ENCODE measurements at places on chromosomes 6 and 20.
A peak's percentile ranks its signal among the peaks of the same experiment; 100 is the strongest.

GRCh38 chr20:43794326-43794725 is 67.5 kb upstream of the GTSF1L start:
- no peak for DNase-seq

GRCh38 chr6:57104336-57104735 is 14.3 kb downstream of the ZNF451 start:
- DNase-seq = no peak

DNA sequence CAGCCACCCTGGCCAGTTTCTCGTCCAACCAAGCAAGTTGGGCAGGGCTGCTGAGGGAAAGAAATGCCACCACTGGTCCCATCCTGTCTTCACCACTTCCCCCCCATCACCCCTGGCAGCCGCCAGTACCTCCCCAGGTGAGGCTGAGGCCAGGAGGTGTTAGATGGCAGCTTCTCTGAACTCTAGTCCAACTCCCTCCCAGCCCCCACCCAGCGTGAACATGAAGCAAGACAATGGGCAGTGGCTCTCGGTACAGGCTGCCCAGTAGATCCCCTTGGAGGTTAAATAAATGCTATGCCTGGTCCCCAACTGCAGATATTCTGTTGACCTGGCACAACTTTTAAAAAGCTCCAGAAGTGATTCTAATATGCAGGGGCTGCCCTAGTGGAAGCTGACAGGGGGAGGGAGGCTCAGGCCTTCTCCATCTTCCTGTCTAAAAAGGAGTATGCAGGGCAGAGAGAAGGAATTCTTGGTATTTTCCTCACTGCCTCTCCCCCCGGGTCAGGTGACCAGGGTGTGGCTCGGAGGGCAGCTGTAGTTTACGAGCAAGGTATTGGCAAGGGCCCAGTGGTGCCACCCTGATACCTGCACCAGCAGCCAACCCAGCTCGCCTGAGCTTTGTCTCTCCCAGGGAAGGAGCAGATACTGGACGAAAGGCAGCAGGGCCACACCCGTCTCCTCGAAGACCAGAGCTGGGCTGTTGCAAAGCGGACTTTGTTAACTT is 25.7 kb downstream of the KCNK5 start:
- no peak for DNase-seq

- no peak for DNase-seq
These were observed 119.4 kb downstream of the RFPL4B start for GRCh38 chr6:112466373-112467151.

- DNase-seq = no peak
These were observed 77.8 kb downstream of the SYCP2L start for GRCh38 chr6:10964684-10965083.

DNA sequence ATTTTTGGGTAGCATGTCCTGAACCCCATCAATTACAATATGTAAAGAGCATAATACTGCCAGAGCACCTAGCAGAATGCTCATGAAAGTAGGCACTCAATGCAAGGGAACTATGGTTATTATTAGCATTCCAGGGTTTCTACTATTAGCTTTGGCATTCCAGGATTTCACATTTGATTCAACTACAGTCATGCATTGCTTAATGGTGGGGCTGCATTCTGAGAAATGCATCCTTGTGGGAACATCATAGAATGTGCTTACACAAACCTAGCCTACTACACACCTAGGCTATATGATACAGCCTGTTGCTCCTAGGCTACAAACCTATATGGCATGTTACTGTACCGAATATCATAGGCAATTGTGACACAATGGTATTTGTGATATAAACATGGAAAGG is 247.8 kb downstream of the CD83 start:
- DNase-seq = no peak

GRCh38 chr20:17620371-17621228 is 50.7 kb downstream of the DSTN start:
- DNase-seq = no peak

GRCh38 chr6:117463762-117464665 is 18.5 kb upstream of the DCBLD1 start:
- no peak for DNase-seq

DNA sequence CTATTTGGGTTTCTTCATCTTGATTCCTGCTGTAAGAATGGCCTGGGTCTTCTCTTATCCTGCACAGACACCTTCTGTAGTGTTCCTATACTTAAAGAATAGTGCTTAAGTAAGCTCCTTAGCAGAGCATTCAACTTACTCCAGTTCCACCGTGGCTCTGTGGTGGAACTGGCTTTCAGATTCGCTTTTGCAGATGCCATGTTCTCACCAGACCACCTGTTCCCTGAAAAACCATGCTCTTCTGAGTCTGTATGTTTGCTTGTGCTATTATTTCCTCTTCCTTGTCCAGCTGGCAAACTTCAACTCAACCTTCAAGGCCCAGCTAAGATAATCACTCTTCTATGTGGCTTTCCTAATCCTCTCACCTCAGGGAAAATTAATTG is 4.9 kb downstream of the ELMO2 start:
- DNase-seq = no peak

GRCh38 chr6:135233686-135234491 is 52.8 kb downstream of the MYB start:
- DNase-seq = no peak

GRCh38 chr6:90599151-90599550 is 12.3 kb upstream of the MAP3K7 start:
- no peak for DNase-seq

DNA sequence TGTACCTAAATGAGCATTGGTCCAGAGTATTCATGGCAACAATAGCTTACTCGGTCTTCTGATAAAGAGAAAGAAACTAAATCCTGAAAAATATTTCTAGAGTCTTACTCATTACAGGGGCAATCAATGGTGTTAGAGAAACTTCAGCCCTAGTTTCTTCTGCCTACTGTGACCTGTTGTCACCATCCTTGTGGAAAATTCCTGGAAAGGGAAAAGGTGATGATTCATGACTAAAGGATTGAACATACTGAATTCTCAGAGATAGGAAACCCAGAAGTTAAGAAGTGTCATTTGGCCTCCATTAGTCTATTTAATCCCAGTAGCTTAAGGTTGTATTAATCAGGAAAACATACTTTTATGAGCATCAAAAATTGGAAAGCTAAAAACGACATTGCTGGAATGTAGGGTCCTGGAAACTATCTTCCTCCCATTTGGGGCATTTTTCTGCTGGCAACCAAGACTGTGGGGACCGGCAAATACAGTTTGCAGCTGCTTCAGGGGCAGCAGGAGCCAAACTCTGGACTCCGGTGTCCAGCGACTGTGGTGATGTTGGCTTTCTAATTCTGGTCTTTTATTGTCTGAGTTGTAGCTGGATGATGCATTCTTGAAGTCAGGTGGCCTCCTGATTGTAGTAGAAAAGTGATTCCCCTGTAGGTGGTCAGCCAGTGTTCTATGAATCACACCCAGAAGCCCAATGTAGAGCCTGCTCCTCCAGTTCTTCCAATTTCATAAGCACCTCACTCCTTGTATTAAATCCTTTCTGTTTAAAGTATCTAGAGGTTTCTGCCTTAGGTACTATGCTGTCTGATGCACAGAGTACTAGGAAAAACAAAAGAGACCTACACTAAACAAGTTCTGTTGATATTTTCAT is 67.6 kb downstream of the LCA5 start:
- no peak for DNase-seq

DNA sequence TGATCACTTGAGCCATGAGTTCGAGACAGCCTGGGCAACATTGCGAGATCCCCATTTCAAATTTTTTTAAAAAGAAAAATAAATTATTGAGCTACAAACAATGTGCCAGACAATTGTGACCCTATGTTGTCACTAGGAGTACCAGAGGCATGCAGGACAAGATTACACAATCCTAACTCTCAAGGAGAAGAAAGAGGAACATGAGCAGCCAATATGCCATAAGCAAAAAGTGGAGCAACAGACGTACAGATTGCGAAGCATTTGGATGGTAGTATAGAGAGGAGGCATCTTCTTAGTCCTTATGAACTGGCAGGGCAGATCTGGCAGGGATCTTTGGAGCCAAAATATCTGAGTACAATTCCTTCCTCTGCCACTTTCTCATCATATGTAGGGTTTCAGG is 156.4 kb downstream of the OR2B2 start:
- no peak for DNase-seq

DNA sequence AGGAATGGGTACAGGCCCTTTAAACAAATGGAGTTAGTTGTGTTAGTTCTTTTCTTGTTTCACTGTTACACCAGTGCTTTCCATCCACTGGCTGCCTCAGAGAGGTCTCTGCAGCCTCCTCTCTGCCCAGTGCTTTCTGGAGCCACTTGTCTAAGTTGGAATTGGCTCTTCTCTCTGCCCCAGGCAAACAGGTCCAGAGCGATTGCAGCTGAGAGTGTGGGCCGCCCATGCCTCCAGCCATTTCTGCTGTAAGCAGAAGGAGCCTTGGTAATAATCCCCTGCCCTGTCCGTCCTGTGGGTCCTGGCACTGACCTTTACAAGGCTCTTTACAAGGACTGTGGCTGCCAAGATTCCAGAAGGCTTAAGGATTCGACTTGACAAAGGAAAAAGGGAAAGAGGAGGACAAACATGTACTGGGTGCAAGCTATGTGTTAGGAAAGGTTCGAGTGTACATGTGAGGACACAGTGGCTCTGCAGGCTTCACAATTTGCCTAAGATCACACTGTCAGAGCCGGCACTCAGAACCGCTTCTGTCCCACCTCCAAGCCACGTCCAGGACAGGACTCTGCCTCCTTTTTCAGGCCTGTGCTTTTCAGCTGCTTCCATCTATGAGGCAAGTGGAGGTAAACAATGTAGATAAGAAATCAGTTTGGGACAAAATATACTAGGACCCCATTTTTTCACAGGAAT is 88.5 kb downstream of the POPDC3 start:
- no peak for DNase-seq

- DNase-seq = peak; percentile 35
These were observed 10.1 kb upstream of the HDAC2 start for GRCh38 chr6:113980937-113981554.

DNA sequence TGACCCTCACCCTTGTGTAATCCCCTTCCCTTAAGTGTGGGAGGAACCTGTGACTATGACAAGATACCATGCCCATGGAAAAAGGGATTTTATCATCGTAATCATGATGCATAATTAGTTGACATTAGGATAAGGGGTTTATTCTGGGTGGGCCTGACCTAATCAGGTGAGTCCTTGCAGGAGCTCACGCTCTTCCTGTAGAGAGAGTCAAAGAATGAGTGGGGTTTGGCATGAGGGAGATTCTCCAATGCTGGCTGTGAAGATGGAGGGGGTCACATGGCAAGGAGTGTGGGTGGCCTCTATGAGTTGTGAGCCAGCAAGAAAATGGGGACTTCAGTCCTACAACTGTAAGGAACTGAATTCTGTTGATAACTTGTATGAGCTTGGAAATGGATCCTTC is 342.0 kb upstream of the TSHZ2 start:
- DNase-seq = no peak

DNA sequence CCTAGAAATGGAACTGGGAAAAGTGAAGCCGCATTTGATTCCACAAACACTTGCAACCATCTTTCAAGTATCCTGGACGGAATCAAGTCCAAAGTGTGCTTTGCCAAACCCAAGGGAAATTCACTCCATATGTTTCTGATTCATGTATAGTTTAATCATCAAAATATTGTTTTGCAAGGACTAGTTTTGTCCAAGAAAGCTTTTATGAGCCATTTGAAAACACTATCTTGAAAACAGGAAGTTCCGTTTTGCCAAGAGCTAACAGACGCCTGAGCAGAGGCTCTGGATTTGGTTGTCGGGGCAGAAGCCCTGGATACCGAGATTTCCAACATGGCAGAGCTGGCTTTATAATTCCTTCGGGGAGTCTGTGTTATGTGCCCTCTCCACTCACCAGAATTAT is 251.1 kb downstream of the PHACTR1 start:
- no peak for DNase-seq

DNA sequence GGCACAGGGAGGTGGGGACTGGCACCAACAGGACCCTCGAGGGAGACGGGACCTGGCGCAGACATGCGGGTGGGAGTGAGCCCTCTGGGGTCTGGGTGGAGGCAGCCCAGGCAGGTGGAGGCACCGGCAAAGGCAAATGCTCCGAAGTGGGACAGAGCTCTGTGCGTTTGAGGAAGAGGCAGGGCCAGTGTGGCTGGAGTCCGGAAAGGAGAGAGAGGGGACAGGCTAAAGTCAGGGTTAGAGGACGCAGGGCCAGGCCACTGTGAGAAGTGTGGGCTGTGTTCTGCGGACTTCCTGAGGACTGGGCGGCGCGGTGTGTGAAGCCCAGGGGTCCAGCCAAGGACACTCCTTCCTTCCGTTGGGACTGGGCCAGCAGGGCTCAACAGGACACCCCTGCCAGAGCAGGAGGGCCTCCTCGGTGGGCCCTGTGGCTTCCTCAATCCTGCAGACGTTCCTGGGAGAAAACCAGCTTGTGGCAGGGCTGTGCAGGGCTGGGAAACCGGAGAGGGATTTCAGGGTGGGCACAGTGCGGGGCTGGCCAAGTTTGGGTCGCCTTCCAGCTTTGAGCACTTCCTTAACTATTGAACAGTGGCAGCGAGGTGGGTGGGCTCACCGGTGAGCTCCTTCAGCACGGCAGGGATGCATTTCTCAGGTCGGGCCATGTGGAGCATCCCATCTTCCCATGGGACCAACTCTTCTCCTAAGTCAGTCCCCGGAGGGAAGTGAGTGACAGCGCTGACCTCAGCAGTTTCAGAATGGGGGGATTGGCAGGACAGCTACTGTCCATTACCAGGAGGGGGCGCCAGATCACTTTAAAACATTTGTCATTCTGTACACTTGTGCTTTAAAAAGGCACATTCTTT is 22.5 kb downstream of the MOCS3 start:
- peak; percentile 75 for DNase-seq

GRCh38 chr6:101351173-101351572 is 42.3 kb upstream of the GRIK2 start:
- DNase-seq = no peak

DNA sequence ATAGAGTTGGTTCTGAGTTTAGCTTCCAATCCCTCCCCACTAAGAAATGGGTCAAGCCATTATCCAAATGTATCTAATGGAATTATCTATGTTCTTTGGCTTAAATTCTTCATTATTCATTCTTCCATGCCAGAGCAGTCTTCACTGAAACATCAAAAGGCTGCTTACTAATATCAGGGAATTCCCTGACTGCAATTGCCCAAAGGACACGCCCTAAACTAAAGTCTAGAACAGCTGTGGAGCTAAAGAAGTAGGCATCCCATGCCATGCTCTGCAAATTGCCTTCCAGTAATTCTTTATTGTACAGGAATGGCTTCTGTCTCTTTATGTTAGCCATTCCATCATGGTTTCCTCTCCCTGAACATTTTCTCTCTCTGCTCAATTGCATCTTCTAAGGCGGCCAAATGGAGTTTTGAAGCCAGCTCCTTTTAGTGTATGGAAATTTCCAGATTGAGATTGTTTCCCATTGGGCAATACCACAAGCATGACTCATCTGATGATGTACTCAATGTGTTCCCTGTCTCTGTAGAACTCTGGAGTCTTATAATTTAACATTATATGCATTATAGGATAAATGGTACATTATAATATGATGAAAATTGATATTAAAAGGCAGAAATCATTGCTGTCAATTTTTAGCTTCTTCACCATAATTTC is 28.8 kb upstream of the TSHZ2 start:
- no peak for DNase-seq

GRCh38 chr6:137259349-137259748 is 40.2 kb upstream of the IFNGR1 start:
- no peak for DNase-seq

DNA sequence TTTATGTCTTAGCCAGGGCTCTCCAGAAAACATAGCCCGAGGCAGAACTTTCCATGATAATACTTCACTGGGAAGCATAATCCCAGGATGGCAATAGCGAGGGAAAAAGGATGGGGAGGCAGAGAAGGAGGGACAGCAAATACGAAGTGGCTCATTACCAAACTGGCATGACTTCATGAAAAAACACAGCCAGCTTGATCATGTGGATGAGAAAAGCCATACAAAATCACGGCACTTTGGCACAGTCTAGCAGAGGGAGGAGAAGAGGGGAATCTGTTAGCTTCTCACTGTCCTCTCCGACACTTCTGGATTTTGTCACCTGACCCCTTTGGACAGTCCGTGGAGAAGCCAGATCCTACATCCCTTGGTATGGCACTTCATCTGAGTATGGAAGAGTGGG is 212.5 kb upstream of the GRIK2 start:
- DNase-seq = no peak
